ENCODE measurements at places on chromosomes 5 and 9. TPM values are rescaled to one million over a fixed set of nuclear protein-coding genes. Genes with fewer than 3 reads are reported as not detected.

Gene CLIC3
- total RNA-seq, result 6.2 TPM

Gene CTNND2
- total RNA-seq, result not detected

Gene HTR4
- total RNA-seq, result not detected

Gene TTLL11
- 3.4 TPM for total RNA-seq

Gene OR1J2
- total RNA-seq, result not detected

Gene IRGM
- total RNA-seq, result 2.9 TPM

Gene SPINK6
- not detected for total RNA-seq

Gene GRAMD2B
- 6.0 TPM for total RNA-seq
